ENCODE measurements at places on chromosomes 7 and 10. TPM values are rescaled to one million over a fixed set of nuclear protein-coding genes. Genes with fewer than 3 reads are reported as not detected.

Gene ANKRD7
- 0.59 TPM for total RNA-seq

Gene AOC1
- total RNA-seq, result 0.17 TPM

Gene NEURL1
- total RNA-seq, result not detected

Gene ABCA13
- 0.20 TPM for total RNA-seq

Gene ZNF273
- 2.4 TPM for total RNA-seq

Gene SFTPD
- 0.69 TPM for total RNA-seq

Gene PRKCQ
- 0.12 TPM for total RNA-seq

Gene OPALIN
- total RNA-seq, result not detected

Gene LRGUK
- 0.20 TPM for total RNA-seq

Gene LEP
- 0.42 TPM for total RNA-seq

Gene AKR1C8
- total RNA-seq, result 0.25 TPM

Gene STEAP2
- total RNA-seq, result 15.1 TPM

DNA sequence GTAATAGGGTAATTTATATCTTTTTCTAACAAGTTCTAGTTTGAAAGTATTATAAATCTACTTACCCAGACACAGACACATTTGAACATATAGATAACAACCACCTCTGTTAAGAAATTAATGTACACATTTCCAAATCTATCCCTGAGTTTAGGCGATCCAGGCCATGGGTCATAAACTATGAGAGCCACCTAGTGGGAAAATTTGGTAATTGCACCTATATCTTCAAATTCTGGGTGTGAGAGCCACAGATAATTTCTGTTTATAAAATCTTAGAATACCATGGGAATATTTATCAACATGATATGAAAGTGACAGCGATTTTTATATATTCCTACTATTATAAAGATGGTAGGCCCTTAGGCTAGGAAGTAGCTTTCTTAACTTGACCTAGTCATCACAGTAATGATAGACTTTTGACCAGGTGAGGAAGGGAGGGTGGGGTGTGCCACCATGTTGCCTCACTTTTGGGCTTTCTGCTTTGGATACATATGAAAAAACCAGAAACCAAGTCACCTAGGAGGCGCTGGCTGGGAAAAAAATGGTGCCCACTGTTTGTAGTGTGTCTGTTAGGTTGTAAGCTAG, 8.0 kb upstream of the EPHA1 start:
- DNase-seq, result no peak

DNA sequence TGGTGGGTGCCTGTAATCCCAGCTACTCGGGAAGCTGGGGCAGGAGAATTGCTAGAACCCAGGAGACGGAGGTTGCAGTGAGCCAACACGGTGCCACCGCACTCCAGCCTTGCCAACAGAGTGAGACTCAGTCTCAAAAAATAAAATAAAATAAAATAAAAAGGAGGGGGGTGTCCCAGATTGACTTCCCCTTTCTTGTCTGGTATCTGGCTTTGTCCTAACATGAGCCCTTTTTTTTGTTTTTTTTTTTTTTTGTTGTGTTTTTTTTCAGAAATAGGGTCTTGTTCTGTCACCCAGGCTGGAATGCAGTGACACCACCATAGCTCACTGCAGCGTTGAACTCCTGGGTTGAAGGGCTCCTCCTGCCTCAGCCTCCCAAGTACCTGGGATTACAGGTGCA, 4.7 kb downstream of the CASP2 start:
- DNase-seq, result no peak

DNA sequence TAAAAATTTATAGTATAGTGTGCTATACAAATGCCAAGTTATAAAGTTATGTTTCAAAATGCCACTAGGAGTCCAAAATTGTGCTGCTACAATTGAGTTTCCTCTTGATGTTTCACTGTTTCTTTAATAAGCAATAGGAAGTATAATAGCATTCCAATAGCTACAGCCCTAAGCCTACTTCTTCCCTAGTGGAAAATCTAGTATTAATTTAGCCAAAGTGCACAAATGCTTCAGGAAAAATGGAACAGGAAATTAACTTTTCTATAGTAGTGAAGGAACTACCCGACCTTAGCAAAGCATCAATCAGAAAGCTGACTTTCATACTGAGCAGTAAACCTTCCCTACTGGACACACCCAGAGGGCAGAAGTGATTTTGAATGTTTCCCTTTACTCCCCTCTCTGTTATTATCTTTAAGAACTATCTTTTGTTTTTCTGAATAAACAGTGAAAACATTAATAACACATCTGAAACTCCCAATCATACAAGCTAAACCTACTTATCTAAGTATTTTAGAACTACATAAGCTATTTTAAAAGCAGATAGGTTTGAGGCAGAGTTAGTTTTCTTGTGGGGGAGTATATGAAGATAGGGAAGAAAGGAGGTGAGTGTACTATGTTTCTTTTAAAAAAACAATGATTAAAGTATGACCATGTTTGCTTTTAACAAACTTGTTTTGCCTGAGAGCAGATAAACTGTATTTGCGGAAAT, 13.7 kb downstream of the CPED1 start:
- no peak for DNase-seq

- DNase-seq, result no peak
Measured at GRCh38 chr10:1608851-1609647, 128.3 kb downstream of the ADARB2 start.

DNA sequence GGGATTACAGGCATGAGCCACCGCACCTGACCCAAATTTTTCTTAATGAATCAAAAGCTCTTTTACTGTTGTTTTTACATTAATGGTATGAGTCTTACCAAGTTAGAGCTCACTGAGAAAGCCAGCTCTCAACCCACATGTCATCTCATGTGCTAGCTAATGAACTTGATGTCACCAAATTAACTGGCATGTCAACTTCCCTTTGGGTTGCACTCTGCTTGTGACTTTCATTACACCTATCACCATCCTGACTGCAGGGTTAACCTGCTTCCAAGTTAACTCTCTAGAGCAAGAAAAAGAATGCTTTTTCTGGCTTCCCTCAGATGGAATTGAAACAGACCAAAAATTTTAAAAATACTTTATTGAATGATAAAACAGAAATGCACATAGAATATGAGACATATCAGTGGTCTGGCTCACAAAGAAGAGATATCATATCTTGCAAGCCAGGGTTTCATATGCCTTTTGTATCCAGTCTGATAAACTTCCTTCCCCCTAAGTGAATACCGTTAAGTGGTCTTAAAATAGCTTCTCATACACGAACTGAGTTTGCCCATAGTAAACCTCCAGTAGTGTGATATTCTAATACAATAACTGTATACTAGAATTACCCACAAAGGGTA, 42.9 kb upstream of the TRIM24 start:
- no peak for DNase-seq

- DNase-seq, result no peak
Measured at GRCh38 chr10:5014936-5015335, 11.3 kb upstream of the AKR1C2 start.

GRCh38 chr7:55425141-55425752, 60.1 kb downstream of the LANCL2 start:
- no peak for DNase-seq

DNA sequence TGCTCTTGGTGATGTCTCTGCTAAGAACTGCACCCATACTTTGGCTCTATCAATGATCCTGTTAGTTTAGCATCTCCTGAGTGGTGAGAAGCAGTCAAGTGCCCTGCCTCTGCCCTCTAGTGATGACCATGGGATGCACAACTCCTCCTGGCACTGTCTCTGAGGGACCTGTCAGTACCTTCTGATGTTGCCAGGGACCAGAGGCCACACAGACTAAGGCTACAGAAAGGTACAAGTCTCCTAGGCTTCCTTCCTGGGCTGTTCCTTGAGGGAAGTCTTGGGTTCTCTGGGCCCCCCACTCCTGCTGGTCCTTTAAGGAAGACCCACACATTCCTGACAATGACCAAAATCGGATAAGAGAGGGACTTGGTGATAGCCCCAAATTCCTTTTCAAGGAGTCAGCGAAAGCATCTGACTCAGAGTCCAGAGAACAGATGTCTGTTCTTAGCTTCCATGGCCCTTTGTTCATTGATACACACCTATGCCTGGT, 15.3 kb downstream of the NKX2-3 start:
- DNase-seq, result no peak

DNA sequence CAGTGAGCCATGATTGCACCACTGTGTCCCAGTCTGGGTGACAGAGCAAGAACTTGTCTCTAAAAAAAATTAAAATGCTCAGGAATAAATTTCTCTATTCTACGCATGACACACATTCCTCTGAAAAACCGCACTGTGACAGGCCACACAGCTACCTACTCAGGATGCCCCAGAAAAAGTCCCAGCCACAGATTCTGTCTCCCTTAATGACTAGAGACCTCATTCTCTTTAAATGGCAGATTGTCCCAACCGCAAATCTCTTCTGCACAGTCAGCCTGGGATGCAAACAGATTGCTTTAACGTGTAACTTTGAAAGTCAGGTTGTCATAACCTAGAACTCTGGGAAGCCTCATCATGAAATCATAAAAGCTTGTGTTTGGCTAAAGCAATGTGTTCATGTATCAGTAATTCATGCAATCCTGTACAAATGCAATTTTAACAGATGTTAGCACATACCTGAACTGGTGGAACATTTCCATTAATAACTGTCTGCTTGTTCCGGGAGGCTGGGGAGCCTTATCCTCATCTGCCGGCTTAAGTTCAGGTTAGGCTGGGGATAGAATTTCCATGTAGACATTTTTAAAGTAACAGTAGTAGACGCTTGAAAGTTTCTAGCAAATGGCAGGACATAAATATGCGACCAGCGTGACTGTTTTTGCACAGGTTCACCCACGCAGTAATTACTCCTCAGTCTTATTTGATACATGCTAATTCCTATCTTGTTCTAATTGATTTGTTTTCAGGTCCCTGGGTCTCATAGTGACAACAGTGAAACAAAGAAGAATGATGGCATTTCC, 26.2 kb upstream of the MSRB2 start:
- no peak for DNase-seq

GRCh38 chr10:104589431-104589830, 51.7 kb upstream of the SORCS3 start:
- DNase-seq, result no peak

GRCh38 chr10:25766687-25767221, 167.3 kb upstream of the MYO3A start:
- no peak for DNase-seq

GRCh38 chr10:58479045-58479444, 33.6 kb upstream of the BICC1 start:
- no peak for DNase-seq

GRCh38 chr7:80403686-80404241, 108.1 kb downstream of the GNAT3 start:
- no peak for DNase-seq

DNA sequence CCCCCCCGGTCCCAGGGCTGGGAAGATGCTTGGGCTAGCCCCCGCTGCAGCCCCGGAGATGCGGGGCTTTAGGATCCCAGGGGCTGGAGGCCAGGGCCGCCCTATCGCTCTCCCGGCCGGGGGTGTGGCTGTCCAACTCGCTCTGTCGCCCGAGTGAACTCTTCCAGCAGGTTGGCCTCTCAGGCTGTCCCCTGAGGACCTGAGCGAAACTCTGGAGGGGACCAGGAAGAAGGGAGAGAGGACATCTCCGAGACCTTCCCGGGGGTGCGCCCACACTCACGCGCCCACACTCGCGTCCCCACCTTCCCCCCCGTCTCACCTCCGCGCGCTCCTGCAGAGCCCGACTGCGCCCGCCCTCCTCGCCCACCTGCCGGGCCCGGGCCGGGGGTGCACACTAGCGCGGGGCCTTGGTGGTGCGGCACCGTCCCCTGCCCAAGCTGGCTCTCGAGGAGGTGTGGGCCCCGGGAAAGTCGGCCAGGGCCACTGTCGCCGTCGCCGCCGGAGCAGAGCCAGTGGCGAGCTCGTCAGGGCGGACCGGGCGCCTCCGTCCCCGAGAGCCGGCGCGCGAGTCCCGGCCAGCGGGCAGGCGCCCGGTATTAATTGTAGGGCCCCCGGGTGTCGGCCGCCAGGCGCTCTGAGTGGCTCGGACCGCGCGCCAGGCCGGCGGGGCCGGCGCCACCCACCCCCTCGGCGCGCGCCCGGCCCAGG, 101.7 kb upstream of the SVIL start:
- peak; percentile 86 for DNase-seq

- no peak for DNase-seq
Measured at GRCh38 chr7:112262855-112263487, 56.5 kb downstream of the ZNF277 start.

DNA sequence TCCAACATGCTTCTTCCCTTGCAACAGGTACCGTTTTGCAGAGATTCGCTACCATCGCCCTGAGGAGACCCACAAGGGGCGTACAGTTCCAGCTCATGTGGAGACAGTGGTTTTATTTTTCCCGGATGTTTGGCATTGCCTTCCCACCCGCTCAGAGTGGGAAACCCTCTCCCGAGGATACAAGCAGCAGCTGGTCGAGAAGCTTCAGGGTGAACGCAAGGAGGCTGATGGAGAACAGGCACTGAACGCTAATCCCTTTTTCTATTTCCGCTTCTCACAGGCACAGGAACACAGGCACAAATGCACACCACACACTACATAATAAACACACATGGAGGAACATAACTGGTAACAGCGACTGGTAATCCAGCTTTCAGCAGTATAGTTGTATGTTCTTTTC, 35.2 kb downstream of the CCAR1 start:
- DNase-seq, result no peak

GRCh38 chr7:149310113-149310836, 48.3 kb downstream of the ZNF783 start:
- DNase-seq, result no peak
